ENCODE measurements at places on chromosomes 3 and 15.

DNA sequence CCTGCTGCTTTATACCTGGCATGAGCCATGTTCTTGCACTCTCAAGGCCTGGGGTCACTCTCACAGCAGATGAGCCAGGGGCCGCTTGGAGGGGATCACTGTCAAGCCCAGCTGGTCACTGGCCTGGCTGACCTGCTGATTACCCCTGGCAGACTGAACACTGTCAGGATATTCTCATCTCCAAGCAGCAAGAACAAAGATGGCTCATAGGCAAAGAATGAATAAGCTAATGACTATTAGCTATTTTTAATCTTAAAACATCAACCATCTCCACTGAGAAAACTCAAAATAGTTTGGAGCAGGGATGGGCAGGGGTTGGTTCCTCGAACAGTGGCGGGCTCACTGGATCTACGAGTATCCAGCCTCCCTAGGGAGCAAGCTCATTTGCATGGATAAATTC lies 64.4 kb upstream of the ACAN start:
- DNase-seq: peak; percentile 50

DNA sequence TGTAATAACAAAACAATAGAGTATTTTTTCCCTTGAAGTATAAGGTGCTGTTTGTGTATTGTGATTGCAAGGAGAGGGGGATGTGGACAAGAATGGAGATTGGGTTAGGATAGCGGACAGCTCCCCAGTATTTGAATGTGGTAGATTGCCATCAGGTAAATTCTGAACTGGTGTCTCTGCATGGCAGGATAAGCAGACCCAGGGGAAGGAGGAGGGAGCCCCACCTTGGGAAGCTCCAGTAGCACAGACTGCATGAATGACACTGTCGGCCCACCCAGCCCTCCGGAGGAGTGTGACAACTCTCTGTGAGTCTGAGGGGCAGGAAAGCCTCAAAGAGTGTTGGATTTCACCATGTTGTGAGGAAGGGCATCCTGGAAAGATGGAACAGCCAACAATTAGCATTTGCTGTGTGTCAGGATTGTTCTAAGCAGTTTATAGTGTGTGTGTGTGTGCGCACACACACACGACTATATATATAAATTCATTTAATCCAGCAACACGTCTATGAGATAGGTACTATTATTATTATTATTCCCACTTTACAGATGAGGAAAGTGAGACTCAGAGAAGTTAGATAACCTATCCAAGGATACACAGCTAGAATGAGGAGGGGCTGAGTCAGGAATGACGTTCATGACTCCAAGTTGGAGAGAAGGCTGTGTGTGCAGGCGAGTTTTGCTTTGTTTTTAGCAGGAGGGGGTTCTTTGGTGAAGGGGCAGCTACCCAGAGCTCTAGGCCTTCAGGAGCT lies 63.4 kb upstream of the LCTL start:
- no peak for DNase-seq

DNA sequence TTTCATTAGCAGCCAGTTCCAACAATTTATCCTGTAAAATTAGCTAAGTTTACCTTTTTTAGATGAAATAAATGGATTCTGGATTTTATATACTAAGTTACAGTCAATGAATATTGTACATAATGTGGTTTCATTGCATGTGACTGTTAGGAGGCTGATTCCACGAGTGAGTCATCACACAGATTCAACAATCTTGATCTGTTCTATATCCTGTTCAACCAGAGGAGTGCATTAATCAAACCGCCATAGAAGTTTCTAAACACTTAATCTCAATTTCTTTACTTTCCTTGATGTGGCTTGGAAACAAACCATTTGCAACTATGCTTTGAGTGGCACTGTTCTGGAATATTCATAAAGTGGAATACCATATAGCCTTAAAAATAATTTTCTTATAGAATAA lies 15.3 kb downstream of the DNAJC13 start:
- peak; percentile 45 for DNase-seq

DNA sequence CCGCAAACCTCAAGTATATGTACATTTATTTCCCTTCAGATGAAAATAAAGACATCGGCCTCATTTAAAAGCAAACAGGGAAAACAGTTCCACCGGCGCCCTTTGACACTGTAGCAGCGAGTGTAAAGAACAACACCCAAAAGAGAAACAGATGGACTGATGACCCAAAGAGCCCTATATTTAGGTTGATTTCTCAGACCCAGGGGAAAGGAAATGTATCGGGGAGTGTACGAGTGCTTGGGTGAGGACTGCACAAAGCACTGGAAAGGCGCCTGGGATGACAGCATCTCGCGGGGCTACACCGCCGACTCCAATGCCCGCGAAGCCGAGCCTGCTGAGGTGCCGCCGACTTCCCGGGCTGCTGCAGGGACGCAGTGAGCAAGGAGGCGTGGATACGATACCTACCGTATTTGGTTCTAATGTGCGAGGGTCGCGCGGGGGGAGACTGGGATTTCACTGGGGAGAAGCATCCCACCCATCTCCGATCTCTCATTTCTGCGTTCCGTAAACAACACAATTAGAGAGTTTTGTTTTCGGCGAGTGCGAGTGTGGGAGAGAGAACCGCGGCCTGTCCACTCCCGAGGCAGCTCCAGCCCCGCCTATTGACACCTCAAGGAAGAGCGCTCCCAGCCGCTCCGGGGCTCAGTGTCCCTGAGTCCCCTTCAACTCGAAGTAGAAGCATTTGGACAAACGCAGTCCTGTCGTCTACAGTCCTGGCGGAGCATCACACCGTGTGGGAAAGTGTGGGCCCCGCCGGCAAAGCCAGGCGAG lies 2.0 kb downstream of the MECOM start:
- DNase-seq: peak; percentile 62

- DNase-seq: peak; percentile 16
Observed at GRCh38 chr3:107524326-107524840, 1.6 kb downstream of the BBX start.

- DNase-seq: no peak
Observed at GRCh38 chr3:46888705-46889104, 11.2 kb downstream of the PTH1R start.

DNA sequence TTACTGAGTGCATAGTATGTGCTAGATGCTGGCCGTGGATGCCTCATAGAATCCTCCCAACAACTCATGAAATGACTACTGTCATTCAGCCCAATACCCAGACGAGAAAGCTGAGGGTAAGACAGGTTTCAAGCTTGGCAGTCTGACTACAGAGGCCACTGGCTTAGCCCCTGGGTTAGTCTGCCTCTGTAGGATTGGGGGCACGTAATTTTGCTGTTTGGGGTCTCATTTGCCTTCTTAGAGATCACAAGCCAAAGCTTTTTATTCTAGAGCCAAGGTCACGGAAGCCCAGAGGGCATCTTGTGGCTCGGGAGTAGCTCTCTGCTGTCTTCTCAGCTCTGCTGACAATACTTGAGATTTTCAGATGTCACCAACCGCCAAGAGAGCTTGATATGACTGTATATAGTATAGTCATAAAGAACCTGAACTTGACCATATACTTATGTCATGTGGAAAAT lies 1.0 kb upstream of the CCR5 start:
- no peak for DNase-seq

DNA sequence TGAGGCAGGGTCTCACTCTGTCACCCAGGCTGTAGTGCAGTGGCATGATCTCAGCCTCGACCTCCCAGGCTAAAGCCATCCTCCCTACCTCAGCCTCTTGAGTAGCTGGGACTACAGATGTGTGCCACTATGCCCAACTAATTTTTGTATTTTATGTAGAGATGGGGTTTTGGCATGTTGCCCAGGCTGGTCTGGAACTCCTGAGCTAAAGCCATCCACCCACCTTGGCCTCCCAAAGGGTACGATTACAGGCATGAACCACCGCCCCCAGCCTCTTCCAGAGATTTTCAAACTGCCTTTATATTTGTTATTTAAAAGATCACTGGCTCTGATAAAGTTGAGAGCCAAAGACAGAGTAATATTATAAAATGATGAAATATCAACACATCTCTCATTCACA lies 37.3 kb downstream of the BSN start:
- no peak for DNase-seq

- DNase-seq: peak; percentile 8
Observed at GRCh38 chr3:46714728-46715506, 2.8 kb downstream of the PRSS50 start.

GRCh38 chr3:54897028-54897711 lies 30.7 kb downstream of the LRTM1 start:
- DNase-seq: peak; percentile 47

- DNase-seq: no peak
Observed at GRCh38 chr15:31871166-31871886, 159.0 kb upstream of the CHRNA7 start.

- DNase-seq: no peak
Observed at GRCh38 chr3:67866571-67866970, 212.2 kb upstream of the SUCLG2 start.

GRCh38 chr3:188946351-188947240 lies 225.2 kb upstream of the TPRG1 start:
- peak; percentile 22 for DNase-seq

DNA sequence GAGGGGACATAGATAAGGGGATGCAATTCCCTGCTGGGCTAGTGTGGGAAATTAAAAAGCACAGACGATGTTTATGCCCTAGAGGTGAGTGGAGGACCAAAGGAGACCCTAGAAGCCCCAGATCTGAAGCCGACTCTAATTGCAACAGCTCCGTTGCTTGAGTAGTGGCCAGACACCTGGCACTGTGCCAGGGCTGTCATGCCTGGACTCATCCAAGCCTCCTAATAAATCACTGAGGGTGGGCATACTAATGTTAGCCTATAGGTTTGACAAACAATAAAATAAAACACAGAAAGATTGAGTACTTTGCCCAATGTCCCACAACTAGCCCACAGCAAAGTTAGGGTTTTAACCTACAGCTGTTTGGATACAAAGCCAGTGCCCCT lies 25.4 kb upstream of the MRPS22 start:
- DNase-seq: no peak

GRCh38 chr3:79019137-79019923 lies 748.5 kb downstream of the ROBO1 start:
- peak; percentile 93 for DNase-seq

GRCh38 chr15:75371486-75371885 lies 3.1 kb upstream of the MAN2C1 start:
- DNase-seq: no peak

GRCh38 chr3:78035131-78035641 lies 995.3 kb downstream of the ROBO2 start:
- DNase-seq: no peak

- DNase-seq: no peak
Observed at GRCh38 chr3:149356044-149356592, 21.3 kb downstream of the TM4SF1 start.

- no peak for DNase-seq
Observed at GRCh38 chr3:168088106-168088720, 7.5 kb downstream of the GOLIM4 start.

DNA sequence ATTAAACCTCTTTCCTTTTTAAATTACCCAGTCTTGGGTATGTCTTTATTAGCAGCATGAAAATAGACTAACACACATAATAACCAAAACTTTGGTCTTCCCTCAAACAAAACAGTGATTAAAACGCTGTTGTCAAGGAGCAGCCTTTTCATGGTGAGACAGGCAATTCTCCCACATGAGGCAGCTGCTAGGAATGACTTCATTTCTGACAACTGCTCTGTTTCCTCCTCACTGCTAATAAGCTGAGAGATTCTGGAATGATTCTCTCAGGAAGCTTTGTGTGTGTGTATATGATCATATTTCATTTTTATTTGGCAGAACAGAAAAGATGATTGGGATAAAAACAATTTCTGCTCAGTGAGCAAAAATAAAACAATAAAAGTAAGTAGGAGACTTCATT lies 580.6 kb upstream of the ADAMTS9 start:
- DNase-seq: peak; percentile 17

GRCh38 chr3:99858469-99858868 lies 40.8 kb downstream of the CMSS1 start:
- DNase-seq: no peak

DNA sequence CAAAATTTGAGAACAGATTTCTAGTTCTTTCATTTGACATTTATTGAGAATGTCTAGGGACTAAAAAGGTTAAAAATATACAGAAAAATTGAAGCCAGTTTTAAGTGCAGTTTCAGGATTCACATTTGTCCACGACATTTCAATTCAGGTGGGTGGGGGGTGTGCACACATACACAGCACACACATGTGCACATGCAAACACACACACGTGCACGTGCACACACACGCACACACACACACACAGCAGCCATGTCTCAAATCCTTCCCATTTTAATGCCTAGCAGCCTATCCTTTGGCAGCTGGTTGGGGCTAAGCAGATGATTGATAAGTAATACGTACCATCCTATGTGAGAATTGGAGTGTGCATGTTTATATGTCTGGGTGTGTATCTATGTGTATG lies 238.3 kb upstream of the TRIM42 start:
- DNase-seq: no peak

DNA sequence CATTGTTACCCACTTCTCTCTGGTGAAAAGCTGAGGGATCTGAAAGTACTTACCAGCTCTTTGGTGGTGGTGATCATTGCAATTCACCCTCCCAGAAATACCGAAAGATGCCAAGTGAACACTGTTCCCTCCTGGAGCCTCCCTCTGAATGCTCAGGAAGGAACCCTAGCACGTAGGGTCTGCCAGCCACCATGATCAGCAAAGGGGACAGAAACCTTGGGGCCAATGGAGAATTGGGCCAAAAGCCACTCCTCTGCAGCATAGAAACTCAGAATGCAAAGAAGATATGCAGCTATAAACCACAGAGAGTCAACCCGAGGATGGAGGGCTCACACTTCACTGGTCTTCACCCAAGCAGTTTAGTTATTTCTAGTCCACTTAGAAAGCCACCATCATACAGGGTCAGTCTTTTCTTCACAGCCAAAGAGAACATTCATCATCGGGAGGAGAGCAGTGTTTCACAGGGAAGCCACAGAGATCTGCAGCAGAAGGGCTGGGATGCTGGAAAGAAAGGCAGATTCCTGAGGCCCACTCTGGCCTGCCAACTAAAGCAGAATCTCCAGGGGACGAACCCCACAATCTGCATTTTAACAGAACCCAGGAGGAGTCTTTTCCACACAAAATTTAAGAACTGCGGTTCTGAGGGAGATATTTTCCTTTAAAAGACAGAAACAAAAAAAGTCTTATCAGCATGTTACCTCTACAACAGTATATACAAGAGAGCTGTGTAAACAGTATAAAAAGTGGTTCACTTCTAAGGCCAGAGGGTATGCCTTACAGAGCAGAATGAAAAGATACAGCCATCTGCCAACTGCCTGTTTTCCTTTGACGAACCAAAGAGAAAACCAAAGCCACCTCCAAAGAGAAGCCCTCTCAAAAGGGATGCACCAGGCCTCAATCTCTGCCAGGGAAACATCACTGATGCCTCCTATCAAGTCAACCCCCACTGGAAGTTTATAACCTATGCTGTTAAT lies 11.3 kb downstream of the TBC1D2B start:
- DNase-seq: peak; percentile 26

DNA sequence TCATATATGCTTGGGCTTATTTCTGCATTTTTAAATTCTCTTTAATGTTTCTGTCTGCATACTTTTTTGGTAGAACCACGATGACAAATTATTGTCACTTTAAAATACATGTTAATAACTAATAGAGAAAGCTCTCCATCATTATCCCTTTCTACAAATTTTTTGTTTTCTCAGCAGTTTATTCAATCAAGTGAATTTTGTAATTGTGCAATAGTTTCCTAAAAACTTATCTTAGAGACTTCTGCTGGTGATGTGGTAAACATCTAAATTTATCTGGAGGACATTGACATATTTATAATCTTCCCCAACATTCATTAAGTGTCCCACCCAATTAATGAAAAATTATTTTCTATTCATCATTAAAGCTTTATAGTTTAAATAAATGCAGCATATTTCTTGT lies 215.3 kb downstream of the MEX3B start:
- no peak for DNase-seq
